ENCODE measurements at places on chromosomes 16 and 17.

GRCh38 chr16:54930869-54931119, 129 bp downstream of the IRX5 start:
- DNase-seq: no peak

DNA sequence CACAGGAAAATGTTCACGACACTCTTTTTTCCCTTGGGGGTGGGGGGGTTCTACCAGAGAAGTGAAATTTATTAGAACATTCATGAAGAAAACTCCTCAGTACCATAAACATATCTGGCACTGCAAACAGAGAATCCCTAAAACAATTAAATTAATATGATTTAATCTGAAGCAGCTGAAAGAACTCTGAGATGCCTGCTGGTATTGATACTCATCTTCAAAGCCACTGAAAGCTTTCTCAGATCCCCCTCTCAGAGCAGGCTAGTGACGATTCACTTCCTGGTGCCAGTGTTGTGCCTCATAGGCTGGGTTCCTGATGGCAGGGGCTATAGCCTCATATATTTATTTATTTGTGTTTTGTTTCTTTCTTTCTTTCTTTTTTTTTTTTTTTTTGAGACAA, 52.7 kb downstream of the MYH10 start:
- DNase-seq: no peak

DNA sequence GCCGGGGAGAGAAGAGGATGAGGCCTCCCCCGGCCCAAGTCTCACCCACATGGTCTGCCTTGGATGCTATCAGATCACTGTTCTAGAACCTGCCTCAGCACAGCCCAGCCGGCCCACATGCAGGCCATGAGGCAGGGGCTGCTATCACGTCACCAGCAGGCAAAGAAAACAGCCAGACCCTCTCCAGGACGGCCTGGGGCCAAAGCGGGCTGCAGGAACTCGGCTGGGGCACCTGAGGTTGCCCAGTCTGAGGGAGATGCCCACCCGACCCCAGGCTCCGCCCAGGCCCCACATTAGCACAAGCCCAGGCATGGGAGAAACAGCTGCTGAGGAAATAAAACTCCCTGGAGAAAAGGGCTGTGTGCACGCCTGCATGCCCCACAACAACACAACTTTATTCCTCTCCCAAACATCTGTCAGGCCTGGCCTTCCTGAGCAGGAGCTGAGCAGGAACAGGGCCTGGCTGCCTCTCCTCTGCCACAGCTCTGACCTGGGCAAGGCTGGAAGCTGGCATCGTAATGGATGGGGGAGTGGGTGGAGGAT, 6.7 kb upstream of the SMIM5 start:
- DNase-seq: no peak

DNA sequence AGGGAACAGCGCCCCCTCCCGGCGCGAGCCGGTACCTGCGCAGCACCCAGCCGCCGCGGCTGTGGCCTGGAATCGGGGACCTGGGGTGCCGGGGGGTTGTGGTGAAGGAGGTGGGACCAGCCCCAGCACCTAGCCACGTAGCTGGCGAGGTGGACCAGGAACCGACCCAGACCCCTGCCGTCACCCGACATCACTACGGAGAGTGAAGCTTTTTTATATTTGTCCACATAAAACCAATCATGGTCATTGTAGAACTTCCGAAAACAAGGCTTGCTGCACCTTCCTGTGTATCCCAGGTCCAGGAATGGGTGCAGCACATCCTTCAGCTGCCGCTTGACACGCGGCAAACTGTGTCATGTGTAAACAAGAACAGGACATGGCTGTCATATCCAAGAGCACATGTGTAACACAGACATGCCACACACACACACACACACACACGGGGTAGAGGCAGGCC, 1.3 kb downstream of the HBQ1 start:
- no peak for DNase-seq

- DNase-seq: no peak
Measured at GRCh38 chr17:82898976-82899514, 59.2 kb upstream of the ZNF750 start.

- no peak for DNase-seq
Measured at GRCh38 chr17:59093702-59094231, 12.9 kb downstream of the TRIM37 start.

DNA sequence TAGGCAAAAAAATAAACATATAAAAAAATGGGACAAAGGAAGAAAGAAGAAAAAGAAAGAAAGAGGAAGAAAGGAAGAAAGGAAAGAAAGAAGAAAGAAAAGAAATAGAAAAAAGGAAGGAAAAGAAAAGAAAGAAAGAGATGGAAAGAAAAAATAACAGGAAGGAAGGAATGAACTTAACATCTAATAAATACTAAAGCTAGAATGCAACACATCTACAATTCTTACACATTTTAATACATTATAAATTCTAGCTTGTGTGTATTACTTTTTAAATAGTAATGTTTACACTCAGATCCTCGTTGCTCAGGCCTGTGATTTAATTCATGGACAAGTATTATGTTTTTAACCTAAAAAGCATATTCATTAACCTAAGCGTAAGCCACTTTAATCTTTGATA, 703.0 kb upstream of the KIF2B start:
- no peak for DNase-seq

GRCh38 chr17:50629902-50630301, 4.8 kb upstream of the ABCC3 start:
- DNase-seq: no peak

GRCh38 chr17:55830699-55831471, 80.0 kb downstream of the PCTP start:
- DNase-seq: no peak

DNA sequence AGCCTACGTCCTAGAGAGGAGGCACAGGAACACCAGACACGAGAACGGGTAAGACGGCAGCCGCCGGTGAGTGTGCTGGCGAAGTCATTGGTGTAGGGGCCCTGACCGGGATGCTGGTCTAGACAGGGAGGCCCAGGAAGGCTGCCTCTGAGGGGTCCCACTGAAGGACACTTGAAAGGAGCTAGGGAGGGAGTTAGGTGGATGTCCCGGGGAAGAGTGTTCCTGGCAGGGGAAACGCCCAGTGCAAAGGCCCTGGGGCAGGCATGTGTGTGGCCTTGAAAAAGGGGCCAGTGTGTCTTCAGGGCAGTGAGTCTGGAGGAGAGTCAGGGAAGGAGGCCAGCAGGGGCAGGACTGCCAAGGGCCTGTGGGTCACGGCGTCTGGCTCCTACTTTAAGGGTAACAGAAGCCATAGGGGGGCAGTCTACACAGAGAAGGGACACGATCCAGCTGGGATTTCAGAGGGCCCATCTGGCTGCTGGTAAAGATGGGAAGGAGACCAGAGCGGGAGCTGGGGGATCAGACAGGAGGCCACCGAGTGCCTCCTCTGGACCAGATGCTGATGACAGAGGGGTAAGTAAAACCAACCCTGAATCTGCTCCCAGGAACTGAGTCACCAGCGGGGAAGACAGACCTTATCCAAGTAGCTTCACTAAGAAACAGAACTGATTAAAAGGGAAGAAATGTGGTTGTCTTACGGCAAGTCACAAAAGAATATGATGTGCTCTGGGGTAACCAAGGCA, 115.9 kb downstream of the LITAF start:
- DNase-seq: no peak

GRCh38 chr17:15403276-15403939, 62.0 kb upstream of the TEKT3 start:
- DNase-seq: no peak

- DNase-seq: peak; percentile 27
Measured at GRCh38 chr16:20763461-20764232, at the start of gene ACSM3. Gene ACSM3, plus strand, starts transcription at chr16:20764014. Its CDS starts 6,021 bp downstream, at chr16:20770035.

- no peak for DNase-seq
Measured at GRCh38 chr17:51608251-51608933, 348.0 kb downstream of the UTP18 start.

GRCh38 chr16:59295993-59296736, 562.0 kb upstream of the GOT2 start:
- no peak for DNase-seq

DNA sequence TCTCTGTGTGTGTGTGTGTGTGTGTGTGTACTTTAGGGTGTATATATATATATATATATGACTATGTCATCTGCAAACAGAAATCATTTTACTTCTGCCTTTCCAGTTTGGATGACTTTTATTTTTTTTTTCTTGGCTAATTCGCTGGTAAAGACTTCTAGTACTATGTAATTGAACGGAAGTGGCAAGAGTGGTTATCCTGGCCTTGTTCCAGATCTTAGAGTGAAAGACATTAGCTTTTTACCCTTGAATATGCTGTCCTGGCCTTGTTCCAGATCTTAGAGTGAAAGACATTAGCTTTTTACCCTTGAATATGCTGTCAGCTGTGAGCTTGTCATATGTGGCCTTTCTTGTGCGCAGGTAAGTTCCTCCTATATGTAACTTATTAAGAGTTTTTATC, 72.7 kb upstream of the MYOCD start:
- no peak for DNase-seq

DNA sequence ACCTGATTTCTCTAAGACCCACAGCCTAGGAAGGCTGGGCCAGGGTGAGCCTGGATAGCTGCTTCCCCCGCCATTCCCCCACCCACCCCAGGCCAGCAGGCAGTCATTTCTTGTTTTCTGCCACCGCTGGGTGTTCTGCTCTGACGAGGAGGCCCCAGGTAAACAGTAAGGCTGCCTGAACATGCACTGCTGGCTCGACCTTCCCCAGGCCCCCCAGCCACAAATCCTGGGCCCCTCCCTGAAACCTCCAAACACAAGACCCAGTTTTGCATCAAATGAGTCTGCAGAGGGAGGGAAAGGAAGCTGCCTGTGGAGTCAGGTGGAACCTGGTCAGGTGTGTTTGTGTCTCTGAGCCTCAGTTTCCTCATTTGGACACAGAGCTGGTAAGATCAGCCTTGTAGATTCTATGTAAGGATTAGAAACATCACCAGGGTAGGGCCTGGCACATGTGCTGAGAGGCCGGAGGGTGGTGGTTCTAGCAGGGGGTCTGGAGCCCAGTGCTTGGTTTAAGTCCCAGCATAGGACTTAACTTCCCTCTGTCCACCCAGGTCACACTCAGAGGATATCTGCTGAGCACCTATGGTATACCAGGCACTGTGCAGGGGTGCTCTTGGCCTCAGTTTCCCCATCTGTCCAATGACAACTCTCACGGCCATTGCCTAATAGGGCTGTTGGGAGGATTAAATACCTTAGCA, 18.9 kb upstream of the PRM1 start:
- DNase-seq: no peak

GRCh38 chr17:22268214-22268911, 576.0 kb downstream of the KCNJ18 start:
- no peak for DNase-seq

DNA sequence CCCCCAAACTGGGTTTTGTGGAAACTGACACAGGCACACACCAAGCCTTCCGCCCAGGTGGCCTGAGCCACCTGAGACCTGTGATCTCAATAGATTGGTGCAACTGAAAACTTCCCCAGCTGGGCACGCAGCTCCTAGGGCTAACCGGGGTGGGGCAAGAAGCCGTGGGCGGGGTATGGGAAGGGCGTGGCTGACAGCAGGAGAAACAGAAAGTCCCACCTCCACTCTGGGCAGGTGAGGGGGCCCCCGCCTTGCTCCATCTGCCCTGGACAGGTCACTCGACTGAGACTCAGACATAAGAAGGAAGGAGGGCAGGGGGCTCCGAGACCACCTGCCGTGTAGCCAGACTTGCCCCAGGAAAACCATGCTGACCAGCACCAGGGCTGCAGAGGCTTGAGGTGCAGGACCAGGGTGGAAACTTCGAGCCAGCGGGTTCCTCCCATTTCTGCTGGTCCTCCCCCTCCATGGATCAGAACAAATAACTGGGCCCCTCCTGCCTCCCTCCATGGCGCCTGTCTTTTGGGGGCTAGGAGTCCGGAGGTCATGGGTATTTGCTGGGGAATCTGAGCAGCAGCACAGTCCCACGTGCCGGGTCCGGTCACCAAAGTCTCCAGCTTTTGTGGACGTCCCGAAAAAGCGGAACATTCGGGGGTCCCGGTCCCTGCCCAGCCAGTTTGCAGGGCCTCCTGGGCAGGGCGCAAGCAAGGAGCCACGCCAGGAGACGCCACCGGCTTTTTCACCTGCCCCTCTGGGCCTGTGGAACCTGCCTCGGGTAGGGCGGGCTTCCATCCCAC, 1.3 kb downstream of the TIMP2 start:
- DNase-seq: peak; percentile 42

DNA sequence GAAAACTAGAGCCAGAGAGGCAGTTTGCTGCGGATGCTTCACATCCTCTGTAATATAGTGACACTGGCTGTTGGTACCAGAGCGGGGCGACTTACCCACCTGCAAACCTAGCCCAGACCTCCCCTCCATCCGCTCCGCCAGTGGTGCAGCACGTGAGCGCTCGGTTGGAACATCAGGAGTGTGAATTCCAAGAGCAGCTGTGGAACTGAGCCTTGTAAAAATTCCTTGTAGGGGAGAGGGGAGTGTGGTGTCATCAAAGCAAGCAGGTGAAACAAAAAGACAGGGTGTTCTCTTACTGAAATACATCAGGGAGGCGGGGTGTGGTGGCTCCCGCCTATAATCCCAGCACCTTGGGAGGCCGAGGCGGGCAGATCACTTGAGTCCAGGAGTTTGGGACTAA, 51.3 kb downstream of the CCDC42 start:
- DNase-seq: no peak

DNA sequence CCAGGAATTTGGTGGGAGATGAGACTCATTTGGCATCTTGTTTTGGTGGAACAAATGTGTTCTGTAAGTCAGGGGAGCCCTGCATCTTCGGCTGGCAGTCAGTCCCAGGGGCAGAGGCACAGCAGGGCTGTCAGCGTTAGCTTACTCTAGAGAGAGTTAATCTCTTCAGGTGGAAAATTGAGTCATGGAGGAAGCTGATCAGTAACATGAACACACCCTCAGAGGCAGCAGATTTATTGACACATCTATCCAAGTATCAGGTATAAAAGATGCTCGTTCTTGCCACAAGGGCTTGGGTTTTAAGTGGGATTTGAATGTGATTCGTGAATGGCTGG, 55.2 kb downstream of the EPN2 start:
- DNase-seq: no peak

GRCh38 chr17:7610641-7611040, 4.1 kb downstream of the FXR2 start:
- DNase-seq: no peak

DNA sequence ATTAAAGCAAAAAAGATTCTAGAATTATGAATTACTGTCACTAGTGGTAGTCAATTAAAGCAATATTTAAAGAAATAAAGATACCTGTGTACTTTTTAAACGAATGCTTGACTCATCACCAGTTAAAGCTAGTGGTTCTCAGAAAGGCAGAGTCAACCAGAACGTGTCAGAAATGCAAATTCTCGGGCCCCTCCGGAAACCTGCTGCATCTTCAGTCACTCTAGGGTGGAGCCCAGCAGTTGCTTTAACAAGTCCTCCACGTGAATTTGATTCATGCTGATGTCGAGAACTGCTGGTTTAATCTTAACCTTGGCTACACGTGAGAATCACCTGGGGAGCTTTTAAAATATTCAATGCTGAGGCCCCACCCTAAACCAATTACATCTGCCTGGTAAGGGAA, 169.8 kb upstream of the SDK2 start:
- DNase-seq: no peak

DNA sequence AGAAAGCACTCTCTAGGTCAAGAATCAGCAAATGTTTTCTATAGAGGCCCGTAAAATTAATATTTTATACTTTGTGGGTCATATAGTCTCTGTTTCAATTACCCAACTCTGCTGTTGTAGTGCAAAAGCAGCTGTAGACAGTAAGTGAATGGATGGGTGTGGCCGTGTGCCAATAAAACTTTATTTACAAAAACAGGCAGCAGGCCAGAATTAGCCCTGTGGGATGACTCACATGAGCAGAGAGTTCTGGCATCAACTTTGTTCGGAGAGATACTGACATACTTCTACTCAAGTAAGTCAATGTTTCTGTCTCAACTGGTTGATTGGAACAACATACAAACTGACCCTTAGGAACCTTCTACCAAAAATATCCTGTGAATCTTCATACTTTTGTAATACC, 616.2 kb downstream of the MAF start:
- no peak for DNase-seq

GRCh38 chr16:88968589-88969280, 8.3 kb downstream of the CBFA2T3 start:
- no peak for DNase-seq

Measured in stimulated activated CD4-positive, alpha-beta T cell treated with anti-CD3 and anti-CD28 coated beads, Interleukin-12 subunit alpha, Interleukin-12 subunit beta, amount 100 ng/mL, for 24 hours (primary cell).